ENCODE measurements at places on chromosomes 1 and 21. TPM values are rescaled to one million over a fixed set of nuclear protein-coding genes. Genes with fewer than 3 reads are reported as not detected.

DNA sequence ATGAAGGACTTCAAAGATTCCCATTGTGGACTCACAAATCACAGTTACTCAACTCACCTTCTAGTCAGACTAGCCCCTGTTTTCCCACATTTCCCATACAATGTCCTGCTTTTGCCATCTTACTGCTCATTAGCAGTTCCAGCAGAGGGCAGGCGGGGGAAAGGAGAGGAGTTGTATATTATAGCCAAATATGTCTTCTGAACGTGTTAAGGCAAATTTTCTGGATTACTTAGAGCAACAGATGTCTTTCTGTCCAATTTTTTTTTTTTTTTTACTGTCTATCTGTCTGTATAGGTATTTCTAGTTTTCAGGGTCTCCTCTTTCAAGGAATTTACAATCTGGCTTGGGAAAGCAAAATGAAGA is 29.9 kb upstream of the DDAH1 start:
- no peak overlapping the region for H3K4me3 ChIP-seq
- DNase-seq, result no peak
- no peak overlapping the region for H3K27ac ChIP-seq
- H3K36me3 ChIP-seq, result no peaks in the 10 kb centered on the region
- H3K27me3 ChIP-seq, result no peaks in the 10 kb centered on the region
- H3K4me1 ChIP-seq, result no peaks in the 10 kb centered on the region

GRCh38 chr1:185939142-185939541 is 205.0 kb downstream of the HMCN1 start:
- H3K4me1 ChIP-seq, result no peaks in the 10 kb centered on the region
- no peak overlapping the region for H3K27ac ChIP-seq
- H3K27me3 ChIP-seq, result no peaks in the 10 kb centered on the region
- H3K4me3 ChIP-seq, result no peak overlapping the region

DNA sequence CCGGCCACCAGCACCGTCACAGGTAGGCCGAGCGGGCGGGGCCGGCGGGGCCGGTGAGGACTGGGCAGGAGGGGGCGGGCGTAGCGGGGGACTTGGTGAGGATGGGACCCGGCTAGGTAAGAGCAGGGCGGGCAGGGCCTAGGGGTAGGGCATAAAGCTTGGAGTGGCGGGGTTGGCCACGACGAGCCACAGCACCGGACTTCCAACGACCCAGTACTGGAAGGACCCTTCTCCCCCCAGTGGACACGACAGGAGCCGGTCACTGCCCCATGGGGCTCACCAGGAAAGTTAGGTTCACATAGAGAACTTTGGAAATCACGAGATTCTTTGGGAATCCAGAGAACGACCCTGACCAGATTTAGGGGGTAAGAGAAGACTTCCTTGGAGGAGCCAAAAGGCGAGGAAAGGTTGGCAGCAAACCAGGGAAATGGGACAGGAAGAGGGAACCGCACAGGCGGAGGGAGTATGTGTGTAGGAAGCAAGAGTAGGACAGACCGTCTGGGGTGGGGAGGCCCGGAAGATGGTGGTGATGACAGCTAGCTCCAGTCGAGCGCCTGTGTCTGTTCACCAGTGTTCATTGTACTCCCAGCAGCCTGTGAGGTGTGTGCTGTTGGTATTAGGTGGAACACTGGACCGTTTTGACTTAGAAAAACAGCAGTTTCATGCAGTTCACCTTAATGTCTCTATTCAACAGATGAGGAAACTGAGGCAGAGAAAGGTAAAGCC is 20.4 kb downstream of the ZNF362 start:
- no peak for DNase-seq
- H3K4me1 ChIP-seq, result no peaks in the 10 kb centered on the region
- H3K4me3 ChIP-seq, result no peak overlapping the region
- H3K36me3 ChIP-seq, result no peaks in the 10 kb centered on the region

The PRDM2 gene
- polyA plus RNA-seq, result 103 TPM

The AMPD1 gene
- polyA plus RNA-seq, result 0.04 TPM
